Muscle of arm (tissue), 14 donors: ENCODE measurements at places on chromosomes 4 and X. TPM values are rescaled to one million over a fixed set of nuclear protein-coding genes. Genes with fewer than 3 reads are reported as not detected.

CLGN gene
- polyA plus RNA-seq, result 2.8 TPM

GLUD2 gene
- polyA plus RNA-seq, result 2.0 TPM

SHISA3 gene
- polyA plus RNA-seq, result 4.3 TPM

HAUS3 gene
- polyA plus RNA-seq, result 13.7 TPM

HSD17B13 gene
- 0.36 TPM for polyA plus RNA-seq

FOXP3 gene
- not detected for polyA plus RNA-seq

CTAG1B gene
- polyA plus RNA-seq, result not detected

PFKFB1 gene
- not detected for polyA plus RNA-seq

FGG gene
- 0.25 TPM for polyA plus RNA-seq

EXOC1L gene
- polyA plus RNA-seq, result not detected

DGKK gene
- polyA plus RNA-seq, result 0.03 TPM
